ENCODE measurements at places on chromosomes 11 and 22. TPM values are rescaled to one million over a fixed set of nuclear protein-coding genes. Genes with fewer than 3 reads are reported as not detected.

Gene OR8U1
- total RNA-seq, result 3.6 TPM

Gene RNF169
- total RNA-seq, result 31.8 TPM

Gene TPST2
- 9.9 TPM for total RNA-seq

Gene PLAAT4
- not detected for total RNA-seq

Gene E2F8
- total RNA-seq, result 19.3 TPM

Gene IRAG1
- 62.6 TPM for total RNA-seq

Gene PRR14L
- 21.2 TPM for total RNA-seq

Gene ACTN3
- total RNA-seq, result not detected

DNA sequence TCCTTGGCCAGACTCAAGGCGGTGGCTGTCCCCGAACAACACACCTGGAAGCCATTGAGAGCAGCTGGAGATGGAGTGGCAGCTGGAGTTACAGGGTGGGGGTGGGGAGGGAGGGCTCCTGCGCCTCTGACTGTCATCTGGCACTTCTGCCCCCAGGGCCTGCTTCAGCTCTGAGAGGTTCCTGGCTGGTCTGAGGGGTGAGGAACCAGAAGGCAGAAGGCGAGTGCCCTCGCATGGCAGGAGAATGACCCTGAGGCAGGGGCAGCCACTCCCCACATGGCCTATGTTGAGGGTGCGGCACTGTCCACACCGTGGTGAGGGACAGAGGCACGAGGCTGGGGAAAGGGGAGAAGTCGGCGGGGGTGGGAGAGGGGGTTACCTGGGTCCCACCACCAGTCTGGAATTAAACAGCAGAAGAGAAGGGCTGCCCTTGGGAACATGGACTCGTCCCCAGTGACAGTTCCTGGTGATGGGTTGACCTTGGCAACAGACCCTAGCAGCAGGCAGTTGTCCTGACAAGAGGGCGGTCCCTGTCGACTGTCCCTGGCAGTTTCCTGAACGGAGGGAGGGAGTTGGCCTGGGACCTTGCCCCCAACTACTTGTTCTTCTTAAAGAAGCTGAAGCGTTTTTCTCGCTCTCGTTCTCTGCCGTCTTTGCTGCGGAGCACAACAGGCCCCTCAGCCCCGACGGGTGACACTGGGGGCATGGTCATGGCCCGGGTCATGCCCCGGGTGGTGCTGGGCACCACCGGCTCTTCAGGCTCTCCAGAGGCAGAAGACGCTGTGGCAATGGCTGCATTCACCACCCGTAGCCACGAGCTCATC is 7.8 kb upstream of the RBM4B start:
- no peak for DNase-seq

- no peak for DNase-seq
These were observed 97.2 kb downstream of the SERGEF start for GRCh38 chr11:17915500-17916143.

DNA sequence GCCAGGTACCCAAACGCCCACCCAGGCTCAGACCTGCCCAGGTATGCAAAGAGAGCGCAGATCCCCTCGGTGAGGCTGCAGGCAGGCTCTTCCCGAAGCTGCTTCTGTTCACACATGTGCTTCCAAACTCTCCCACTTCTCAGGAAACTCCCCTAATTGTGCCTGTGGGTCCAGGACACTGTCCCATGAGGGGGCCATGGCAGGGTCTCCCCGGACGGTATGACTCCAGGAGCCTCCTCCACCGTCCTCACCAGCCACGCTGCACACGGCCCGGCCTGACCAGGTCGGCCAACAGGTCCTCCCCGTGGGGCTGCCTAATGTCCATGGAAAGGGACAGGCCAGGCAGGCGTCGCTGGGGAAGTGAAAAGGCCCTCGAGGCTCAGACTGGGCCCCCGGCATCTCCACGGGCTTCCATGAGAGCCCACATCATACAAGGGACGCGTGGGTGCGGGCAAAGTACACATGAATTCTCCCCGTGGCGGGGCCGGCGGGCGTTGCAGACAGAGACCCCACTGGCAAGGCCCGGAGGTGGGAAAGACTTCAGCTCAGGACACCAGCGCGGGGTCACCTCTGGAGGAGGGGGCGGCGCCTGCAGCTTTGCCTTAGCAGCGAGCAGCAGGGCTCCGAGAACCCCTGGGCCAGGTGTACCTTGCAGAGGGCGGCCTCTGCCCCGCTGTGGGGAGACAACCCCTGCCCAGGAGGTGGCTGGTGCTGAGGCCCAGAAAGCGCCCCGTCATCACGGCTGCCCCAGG is 526.1 kb downstream of the BRD1 start:
- no peak for DNase-seq

All from umbilical cord (tissue), 2 donors.